ENCODE measurements at places on chromosomes 7 and 10. TPM values are rescaled to one million over a fixed set of nuclear protein-coding genes. Genes with fewer than 3 reads are reported as not detected.

The RBP4 gene
- total RNA-seq, result 0.48 TPM

The AIFM2 gene
- total RNA-seq, result 10.0 TPM

The PIK3CG gene
- 2.1 TPM for total RNA-seq

The MOGAT3 gene
- not detected for total RNA-seq

The INTS15 gene
- total RNA-seq, result 38.1 TPM

The ZNF438 gene
- total RNA-seq, result 3.1 TPM

The RTKN2 gene
- 6.2 TPM for total RNA-seq
